Smooth muscle cell of bladder (primary cell): ENCODE measurements at places on chromosomes 7 and 10. TPM values are rescaled to one million over a fixed set of nuclear protein-coding genes. Genes with fewer than 3 reads are reported as not detected.

AMPH gene
- total RNA-seq = 3.4 and 4.0 TPM in 2 replicates

WDR86 gene
- 3.1 and 7.1 TPM in 2 replicates for total RNA-seq

CALHM1 gene
- total RNA-seq = not detected in 2 replicates

VWC2 gene
- not detected in 2 replicates for total RNA-seq

SLC26A5 gene
- total RNA-seq = not detected in 2 replicates

OGA gene
- total RNA-seq = 93.9 and 126 TPM in 2 replicates

SAP25 gene
- not detected in 2 replicates for total RNA-seq

CEP55 gene
- total RNA-seq = 3.8 TPM in 2 replicates
